ENCODE measurements at places on chromosomes 16 and 17.

GRCh38 chr16:56295739-56296527, 104.6 kb downstream of the GNAO1 start:
- no peak for DNase-seq

GRCh38 chr17:40315206-40315605, 6.2 kb downstream of the RARA start:
- DNase-seq, result no peak

- peak; percentile 62 for DNase-seq
Observed at GRCh38 chr17:59165933-59166342, 10.4 kb downstream of the PRR11 start.

- DNase-seq, result no peak
Observed at GRCh38 chr16:89122322-89122851, 28.7 kb downstream of the ACSF3 start.

GRCh38 chr17:27959382-27959709, 66.2 kb upstream of the LYRM9 start:
- no peak for DNase-seq

- no peak for DNase-seq
Observed at GRCh38 chr17:3915995-3916696, at the start of gene P2RX1. P2RX1 (minus strand) TSS chr17:3916465; CDS start chr17:3916225, 240 bp downstream.

DNA sequence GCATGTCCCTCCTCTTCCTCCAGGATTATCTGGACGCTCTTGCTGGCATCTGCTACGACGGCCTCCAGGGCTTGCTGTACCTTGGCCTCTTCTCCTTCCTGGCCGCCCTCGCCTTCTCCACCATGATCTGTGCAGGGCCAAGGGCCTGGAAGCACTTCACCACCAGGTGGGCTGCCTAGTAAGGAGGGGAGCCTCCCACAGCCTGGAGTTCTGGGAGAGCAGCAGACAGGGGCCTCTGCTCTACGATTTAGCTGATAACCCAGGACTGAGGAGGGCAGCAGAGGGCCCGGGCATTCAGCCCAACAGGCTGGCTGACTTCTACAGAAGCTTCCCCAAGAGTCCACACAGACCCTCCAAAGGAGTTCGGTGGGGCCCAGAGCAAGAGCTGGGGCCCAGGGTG, 21.8 kb upstream of the DNAI2 start:
- DNase-seq, result no peak

DNA sequence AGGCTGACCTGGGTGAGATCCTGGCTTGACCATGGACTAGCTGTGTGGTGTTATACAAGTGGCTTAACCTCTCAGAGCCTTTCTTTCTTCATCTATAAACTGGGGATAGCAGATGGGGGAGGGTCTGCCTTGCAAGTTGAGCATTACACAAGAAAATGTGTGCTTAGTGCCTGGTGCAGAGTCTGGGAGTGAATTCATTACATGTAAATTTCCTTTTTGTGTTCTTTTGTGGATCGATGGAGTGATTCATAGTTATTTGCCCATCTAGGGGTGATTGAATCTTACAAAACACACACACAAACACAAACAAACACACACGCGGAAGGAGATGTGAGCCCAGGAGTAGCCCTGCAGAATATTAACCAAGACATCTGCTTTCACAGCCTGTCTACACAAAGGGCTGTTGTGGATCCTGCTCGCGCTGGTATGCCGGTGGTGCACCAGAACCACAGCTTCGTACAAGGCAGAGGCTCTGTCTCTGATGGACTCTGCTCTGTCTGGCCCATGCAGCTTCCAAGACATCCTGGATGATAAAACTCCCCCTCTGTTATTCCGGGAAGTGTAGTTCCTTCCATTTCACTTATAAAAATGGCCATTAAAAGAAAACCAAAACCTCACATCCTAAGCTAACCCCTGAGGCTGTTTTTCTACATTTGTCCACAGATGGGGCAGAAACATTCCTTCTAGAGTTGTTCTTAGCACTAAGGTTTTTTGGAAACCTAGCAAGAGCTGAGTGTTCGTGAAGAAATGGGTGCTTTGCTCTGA, 86.1 kb downstream of the UTP18 start:
- DNase-seq, result no peak

DNA sequence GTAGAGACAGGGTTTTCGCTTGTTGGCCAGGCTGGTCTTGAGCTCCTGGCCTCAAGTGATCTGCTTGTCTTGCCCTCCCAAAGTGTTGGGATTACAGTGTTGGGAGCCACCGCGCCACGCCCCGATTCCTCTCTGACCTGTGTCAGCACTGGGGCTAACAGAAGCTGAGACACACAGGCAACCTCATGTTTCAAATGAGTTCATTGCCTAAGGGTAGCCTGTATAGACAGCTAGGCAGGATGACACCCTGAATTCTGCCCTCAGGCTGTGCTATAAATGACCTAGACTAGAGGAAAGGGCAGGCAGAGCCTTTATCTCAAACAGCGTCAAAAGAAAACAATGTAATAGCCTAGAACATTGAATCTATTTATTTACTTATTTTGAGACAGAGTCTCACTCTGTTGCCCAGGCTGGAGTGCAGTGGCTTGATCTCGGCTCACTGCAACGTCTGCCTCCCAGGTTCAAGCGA, 2.3 kb upstream of the CDK3 start:
- DNase-seq, result no peak

GRCh38 chr16:69194488-69194887, 7.5 kb downstream of the SNTB2 start:
- DNase-seq, result no peak

DNA sequence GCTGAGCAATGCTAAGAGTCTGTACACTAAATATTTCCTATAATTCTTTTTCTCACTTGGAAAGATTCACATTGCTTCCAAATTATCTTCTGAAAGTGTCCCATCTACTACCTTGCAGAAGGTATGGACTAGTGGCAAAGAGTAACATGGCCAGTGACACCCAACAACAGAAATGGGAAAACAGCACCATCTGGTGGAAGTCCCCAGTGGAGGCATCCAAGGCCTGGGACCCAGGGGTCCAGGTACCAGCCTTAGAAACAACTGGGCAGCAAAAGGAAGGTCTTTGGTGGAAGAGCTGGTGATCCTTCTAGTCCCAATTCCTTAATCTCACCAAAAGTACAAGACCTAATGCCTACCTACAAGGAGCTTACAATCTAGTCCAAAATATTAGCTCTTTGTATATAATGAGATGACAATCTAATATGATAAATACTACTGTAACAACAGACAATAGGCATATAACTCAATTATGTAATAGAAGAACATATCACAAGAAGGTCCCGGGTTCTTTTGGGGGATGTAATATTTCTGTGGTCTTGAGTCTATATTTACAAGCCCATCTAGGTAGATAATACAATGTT, 55.3 kb downstream of the SKAP1 start:
- no peak for DNase-seq

- no peak for DNase-seq
Observed at GRCh38 chr16:84527532-84528269, 23.2 kb upstream of the MEAK7 start.

DNA sequence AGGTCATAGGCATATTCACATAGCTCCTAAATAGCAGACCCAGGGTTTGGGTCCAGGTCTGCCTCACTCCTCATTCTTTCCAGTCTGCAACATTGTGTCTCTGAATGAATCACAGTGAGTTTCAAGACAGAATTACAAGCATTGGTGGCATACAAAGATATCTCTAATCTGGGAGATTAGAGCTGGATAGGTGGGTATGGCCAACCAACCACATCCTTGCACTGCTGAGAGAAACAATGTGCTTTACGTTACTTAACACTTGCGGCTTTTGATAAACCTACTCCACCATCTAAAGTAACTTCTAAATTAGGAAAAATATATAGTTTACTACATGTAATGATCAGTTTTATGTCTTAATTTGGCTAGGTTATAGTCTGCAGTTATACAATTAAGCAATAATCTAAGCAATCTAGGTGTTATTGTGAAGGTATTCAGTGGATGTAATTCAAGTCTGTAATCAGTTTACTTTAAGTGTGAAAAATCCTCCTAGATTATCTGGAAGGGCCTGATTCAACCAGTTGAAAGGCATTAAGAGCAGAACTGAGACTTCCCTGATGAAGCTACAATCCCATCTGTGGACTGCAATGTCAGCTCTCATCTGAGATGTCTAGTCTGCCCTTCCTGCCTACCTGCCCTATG, 26.7 kb downstream of the CDH11 start:
- no peak for DNase-seq

- peak; percentile 81 for DNase-seq
Observed at GRCh38 chr16:82657239-82657638, 30.5 kb downstream of the CDH13 start.

GRCh38 chr16:2253293-2253692, 1.9 kb upstream of the ECI1 start:
- no peak for DNase-seq

Data from AG10803 (cell line).